Activated naive CD4-positive, alpha-beta T cell treated with anti-CD3 and anti-CD28 coated beads, Interleukin-2, amount 10 ng/mL, durations not matched to agents 7 days and 5 days (primary cell): ENCODE measurements at places on chromosomes 16 and 17.

- DNase-seq = no peak
Observed at GRCh38 chr16:11734653-11735043, 8.0 kb downstream of the TXNDC11 start.

DNA sequence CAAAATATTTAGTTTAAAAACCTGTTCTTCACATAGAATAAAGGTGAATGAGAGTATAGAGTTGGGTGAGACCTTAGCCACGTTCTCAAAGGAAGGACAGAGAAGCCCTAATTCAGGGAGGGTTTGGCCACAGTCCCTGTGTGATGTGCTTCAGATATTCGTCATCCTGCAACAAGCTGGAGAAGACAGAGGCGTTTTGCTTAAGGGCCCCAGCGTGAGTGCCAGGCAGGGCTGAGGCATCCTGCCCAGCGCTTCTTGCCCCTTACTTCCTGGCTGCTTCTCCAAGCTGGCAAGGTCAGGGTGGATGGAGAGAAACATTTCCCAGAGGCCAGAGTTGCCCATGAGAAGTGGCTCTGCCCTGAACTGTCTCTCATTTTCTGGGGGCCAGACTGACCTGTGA lies 46.9 kb downstream of the AXIN2 start:
- DNase-seq = no peak

DNA sequence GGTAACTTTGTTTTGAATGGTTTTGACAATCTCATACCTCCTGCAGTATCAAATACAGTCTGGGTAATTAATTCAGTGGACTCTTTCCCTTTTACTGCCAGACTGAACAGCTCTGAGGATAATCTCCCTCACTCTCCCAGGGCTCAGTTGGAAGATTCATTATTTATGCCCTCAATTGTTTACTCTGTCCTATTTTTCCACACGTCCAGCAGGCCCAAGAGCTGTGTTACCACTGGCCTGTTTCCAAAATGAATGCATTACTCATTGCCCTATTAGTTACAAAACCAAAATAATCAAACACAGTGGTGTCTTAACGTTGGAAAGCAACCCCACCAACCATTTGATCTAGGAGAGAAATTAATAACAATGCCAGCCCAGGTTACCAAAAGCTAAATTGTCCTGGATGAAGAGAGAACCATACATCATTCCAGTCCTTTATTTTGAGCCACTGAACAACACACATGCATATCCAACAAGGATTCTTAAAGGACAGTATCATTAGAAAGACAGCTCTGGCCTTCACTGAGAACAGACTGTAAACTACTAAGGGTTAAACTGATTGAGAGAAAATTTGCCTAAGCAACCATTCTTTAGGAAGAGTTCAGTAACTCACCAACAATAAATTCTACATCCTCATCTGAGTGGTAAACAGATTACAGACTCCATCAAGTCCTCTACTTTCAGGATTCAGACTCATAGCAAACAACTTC lies 34.5 kb downstream of the FAM222B start:
- DNase-seq = no peak

GRCh38 chr17:31596382-31597323 lies 205.2 kb downstream of the RAB11FIP4 start:
- DNase-seq = no peak

GRCh38 chr17:21286066-21286770 lies 1.7 kb downstream of the MAP2K3 start:
- DNase-seq = peak; percentile 37

- DNase-seq = no peak
Observed at GRCh38 chr17:28320215-28321061, 1.4 kb downstream of the TMEM97 start.

- no peak for DNase-seq
Observed at GRCh38 chr17:6365200-6365943, 69.5 kb downstream of the AIPL1 start.

GRCh38 chr17:66459811-66460270 lies 157.4 kb downstream of the PRKCA start:
- DNase-seq = no peak

DNA sequence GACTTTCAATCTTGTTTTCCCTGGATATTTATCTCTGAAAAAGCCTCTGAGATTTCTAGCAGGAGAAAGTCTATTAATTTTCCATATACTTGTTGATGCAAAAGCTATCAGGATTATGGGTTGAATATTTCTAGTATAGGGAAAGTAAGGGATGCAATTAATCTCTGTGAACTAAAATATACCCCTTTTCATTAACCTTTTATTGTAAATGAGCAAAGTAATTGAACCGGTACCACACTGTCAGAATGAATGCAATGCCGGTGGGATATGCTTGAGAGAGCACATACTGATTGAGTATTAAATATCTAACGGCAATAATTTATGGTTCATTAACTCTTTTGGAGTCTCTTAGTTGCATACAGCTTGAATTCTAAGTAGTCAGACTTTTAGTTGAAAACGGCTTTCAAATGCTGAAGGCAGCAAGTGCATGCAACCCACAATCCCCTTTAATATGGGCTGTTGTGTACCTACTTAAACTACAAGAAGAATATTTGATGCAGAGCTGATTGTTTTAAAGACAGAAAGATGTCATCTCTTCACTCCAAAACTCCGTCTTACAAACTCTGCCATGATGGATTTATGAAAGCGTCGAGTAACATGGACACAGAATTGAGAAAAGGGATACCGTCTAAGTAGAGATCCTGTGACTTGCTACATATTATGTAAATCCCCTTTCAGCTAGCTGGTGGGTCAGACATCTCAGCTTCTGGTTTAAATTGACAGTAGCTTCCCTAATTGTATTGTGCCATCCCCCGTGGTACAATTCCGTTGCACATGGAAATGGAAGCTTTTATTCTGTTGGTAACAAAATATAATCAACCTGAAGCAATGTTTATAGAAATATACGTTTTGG lies 141.3 kb upstream of the CDH8 start:
- DNase-seq = no peak

DNA sequence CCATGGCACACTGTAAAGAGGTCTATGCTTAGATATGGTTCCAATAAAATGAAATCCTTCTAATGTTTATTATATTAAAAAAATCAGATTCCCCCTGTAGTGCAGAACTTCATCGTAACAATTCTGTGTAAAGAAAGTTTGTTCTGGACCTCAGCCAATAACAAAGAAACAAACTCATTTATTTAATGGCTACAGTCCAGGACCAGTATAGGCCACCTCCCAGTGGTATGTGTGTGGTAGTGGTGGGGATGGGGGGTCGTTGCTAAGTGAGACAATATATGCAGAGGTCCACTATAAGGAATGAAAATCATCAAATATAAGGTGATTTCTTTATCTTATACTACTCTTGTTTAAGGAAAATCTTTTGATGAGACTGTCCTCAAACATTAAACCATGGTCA lies 136.4 kb downstream of the CDK5R1 start:
- no peak for DNase-seq

DNA sequence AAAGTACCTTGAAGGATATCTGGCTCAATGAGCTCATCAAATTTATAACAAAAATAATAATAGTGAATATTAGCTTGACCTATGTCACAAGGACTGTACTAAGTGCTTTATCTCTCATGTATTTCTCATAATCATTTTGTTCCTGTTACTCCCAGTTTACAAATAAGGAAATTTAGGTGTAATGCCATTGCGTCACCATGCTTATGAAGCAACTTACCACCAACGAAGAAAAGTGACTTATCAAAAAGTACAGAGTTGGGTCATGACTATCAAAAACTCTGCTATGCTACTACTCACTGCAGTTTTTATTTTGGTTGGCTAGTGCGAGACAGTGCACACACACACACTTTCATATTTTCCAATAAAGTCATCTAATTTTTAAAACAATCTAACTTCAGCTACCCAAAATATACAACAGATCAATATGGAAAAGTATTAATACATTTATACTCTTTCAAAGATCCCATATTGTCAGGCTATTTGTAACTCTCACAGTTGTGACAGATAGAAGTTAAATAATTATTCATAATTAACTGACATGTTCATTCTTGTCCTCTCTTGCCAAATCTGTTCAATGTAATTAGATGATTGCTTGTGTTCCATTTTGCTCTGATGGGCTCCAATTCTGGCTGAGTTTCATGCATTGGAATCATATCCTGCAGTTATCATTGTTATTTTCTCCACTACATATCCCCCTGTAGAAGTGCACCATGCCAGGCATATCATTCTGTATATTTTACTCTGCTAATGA lies 119.4 kb downstream of the KCNJ2 start:
- DNase-seq = no peak
